HAP-1 (cell line): ENCODE measurements at places on chromosomes 7 and 10.

- no peak for DNase-seq
Observed at GRCh38 chr7:12796397-12797127, 109.1 kb downstream of the ARL4A start.

GRCh38 chr10:77890097-77890496 is 36.5 kb downstream of the DLG5 start:
- no peak for DNase-seq

DNA sequence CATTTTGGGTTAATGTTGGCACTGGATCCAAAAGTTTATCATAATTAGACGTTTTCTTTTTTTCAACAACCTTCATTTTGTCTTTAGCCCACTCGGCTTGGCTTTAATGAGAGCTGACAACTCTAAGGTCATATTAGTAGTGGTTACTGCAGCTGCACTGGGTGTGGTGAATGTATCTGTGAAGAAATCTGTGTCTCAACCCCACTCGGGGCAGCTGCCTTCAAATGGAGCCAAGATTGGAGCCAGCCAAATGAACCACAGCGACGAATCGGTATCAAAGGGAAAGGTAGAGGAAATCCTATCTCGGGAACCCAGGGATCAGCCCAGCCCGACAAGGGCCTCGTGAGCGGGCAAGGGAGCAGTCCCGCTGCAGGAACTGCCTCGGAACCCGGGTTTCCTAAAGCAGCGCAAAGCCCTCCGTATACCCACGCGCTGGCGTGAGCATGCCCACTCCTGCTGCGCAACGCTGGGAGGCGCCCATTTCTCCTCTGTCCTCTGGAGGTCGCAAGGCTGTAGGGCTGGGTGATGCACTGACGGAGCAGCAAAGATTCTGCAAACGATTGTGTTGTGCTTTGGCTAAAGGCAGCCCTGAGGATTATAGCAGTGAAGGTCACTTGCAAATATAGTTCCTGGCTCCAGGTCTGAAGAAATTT is 98.7 kb upstream of the MBL2 start:
- DNase-seq, result no peak

- no peak for DNase-seq
Observed at GRCh38 chr7:11749629-11750028, 82.4 kb downstream of the THSD7A start.

- no peak for DNase-seq
Observed at GRCh38 chr7:95365151-95365550, 31.0 kb downstream of the PON3 start.

GRCh38 chr7:44853391-44853790 is 5.5 kb upstream of the H2AZ2 start:
- no peak for DNase-seq

- no peak for DNase-seq
Observed at GRCh38 chr10:100679327-100679726, 66.1 kb upstream of the PAX2 start.

DNA sequence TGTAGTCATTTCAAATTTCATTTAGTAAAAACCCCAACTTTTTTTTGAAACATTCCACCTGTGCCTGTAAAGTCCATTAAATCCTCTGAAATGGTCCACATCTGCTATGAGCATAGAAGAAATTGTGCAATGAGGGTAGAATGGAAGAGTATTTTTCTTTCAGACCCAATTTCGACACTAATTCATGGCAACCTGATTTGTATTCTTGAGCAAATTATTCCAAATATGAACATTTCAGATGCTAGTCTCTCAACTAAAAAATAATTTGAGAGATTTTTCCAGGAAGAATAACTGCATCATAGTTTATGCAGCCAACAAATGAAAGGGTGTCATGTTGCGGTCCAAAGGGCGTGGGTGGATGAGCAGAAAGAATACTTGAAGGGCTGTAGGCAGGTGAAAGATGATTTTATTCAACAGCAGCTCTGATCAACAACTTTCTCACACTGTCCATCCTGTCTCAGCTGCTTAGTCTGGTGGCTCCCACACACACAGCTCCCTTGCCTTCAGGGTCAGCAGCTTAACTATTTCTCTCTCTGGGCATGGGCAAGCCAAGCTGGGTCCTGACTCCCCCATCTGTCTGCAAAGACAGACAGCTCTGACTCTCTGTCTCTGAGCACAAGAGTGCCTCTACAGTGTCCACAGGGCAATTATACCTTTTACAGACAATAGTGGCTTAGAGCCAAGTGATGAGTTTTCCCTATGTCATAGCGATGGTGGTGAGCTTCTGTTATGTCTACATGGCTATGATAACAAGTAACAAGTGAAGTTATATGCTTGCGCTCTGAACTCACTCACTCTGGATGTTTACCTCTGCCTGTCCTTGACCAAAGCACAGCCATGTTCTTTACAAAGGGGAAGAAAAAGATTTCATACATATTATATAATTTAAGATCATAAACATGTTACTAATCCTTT is 11.5 kb downstream of the STEAP2 start:
- no peak for DNase-seq

DNA sequence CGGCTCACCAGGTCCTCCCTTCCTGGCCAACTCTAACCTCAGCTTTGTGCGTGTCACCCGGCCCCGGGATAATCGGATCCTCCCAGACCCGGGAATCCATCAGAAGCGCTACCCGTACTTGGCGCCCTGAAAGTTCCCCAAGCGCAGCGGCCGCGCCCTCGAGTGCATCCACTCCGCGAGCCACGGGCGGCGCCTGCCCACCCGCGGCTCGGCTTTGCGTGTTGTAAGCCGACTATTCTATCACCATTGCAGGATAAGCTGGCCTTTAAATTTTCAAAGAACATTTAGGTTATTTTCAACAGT is 35.7 kb upstream of the EBLN1 start:
- no peak for DNase-seq

DNA sequence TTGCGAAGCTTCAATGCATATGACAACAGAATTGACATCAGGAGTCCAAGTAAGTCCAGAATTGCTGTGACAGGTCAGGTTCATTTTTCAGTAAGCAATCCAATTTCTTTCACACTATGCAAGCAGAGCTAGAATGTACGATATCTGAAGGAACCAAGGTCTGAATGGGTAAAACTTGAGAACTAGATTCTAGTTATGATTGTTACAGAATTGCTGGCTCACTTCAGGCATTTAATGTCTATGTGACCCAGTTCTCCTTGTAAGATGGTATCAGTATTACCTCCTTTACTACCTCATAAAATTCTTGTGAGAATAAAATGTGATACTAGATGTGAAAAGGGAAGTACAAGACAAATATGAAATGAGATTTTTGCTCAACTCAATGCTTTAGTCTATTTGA is 159.6 kb downstream of the GPR158 start:
- no peak for DNase-seq

- no peak for DNase-seq
Observed at GRCh38 chr10:84117686-84118394, 21.5 kb upstream of the GHITM start.

DNA sequence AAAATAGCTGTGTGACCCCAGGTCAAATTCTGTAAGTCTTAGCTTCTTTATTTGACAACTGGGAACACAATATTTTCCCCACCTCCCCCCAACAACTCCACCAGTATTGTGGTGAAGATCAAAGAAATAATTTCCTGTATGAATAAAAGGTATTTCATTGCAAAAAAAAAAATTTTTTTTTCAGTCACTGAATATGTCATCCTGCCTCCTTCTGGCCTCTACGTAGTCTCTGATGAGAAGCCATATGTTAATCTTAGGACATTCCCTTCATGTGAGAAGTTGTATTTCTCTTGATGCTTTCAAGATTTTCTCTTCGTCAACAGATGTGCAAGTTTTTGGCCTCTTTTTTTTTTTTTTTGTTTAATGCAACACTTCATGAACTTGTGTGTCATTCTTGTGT is 33.0 kb downstream of the ZNF33A start:
- DNase-seq, result no peak

- no peak for DNase-seq
Observed at GRCh38 chr7:101666741-101667140, 37.6 kb upstream of the MYL10 start.

GRCh38 chr7:95391761-95392160 is 4.4 kb downstream of the PON3 start:
- no peak for DNase-seq

GRCh38 chr7:68158686-68159295 is 1162.2 kb downstream of the TYW1 start:
- DNase-seq, result no peak

- no peak for DNase-seq
Observed at GRCh38 chr10:109317746-109318366, 605.5 kb downstream of the XPNPEP1 start.

DNA sequence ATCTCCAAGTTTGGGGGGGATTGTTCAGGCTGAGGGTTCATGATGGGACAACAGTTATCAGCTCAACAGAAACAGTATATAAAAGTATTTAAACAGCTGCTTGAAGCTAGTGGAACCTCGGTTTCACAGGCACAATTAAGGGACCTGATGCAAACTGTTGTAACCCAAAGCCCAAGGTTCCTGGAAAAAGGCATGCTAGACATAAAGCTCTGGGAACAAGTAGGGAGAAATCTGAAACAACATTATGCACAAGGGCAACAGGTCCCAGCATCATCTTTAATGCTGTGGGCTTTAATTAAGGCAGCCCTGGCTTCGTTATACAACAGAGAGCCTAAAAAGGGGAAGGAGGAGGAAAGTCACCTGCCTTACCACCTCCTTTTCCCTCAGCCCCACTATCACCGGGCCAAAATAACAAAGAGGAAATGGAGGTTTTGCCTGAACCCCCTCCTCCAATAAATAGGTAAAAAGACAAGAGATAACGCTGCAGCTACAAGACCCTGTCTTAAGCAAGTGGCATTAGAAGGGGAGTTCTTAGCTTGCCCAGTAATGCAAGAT is 83.2 kb upstream of the GPR22 start:
- DNase-seq, result no peak

DNA sequence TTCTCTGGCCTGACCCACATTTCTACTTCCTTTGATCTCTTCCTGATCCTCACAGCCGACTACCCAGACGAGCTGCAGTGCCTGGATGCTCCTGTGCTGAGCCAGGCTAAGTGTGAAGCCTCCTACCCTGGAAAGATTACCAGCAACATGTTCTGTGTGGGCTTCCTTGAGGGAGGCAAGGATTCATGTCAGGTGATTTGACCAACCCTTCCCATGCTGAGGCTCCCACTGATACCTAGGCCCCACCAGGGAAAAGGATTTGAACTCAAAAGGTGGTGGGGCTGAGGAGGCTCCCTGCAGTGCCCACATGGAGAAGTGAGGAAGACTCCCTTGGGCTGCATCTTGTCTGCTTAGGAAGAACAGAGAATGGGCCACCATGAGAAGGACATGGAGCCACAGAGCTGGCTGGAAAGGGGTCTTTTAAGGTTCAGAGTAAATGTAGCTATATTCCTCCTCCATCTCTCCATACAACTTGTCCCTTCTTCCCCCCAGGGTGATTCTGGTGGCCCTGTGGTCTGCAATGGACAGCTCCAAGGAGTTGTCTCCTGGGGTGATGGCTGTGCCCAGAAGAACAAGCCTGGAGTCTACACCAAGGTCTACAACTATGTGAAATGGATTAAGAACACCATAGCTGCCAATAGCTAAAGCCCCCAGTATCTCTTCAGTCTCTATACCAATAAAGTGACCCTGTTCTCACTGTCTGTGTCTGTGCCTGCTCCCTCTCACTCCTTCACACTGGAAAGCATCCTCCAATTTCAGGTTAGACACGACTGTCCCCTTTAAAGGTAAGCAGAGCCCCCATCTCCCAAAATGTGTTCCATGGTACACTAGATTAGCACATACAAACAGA is 3.3 kb downstream of the PRSS1 start:
- DNase-seq, result no peak

- DNase-seq, result no peak
Observed at GRCh38 chr7:9835199-9835598, 1138.5 kb upstream of the PHF14 start.

- DNase-seq, result no peak
Observed at GRCh38 chr7:106770191-106770590, 94.9 kb upstream of the PIK3CG start.

DNA sequence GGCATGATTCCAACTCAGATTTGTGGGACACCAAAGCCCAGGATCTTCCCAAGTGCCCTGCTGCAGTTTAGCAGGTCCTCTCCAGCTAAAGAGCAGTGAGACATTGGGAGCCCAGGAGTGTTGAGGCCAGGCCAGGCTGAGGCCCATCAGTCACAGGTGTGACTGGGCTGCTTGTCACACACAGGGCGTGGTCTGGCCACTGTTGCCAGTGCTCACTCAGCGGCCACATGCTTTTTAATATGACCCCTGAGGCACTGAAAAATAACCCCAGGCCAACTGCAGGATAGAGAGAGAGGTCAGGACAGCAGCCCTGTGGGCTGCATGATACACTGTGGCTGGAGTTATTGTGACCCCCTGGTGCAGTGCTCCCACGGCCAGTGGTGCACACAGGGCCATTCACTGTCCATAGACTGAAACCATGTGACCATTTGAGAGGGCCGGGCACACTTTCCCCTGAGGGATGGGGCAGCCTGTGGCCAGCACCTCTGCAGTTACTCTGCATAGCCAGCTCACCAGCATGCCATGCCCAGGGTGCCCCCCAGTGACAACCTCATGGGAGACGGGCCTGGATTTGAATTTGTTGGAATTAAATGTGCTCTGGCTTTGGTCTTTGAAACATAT is 4.2 kb downstream of the GDF2 start:
- no peak for DNase-seq

DNA sequence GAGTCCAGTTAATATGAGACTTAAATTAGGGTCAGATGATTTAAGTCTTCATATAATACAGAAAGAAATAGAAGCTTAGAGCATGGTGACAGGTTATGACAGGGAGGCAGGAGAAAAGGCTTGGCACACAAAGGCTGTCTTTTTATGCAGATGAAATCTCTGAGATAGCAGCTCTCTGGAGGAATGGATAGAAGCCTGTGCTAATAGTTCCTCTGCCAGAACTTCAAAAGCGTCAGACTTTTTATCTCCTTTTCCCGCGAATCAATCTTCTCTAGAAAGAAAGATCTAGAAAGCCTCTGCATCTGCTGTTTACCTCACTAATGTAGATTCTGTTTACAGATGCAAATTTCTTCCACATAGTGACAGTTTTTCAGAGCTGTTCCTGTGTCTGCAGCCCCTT is 1106.2 kb downstream of the XPNPEP1 start:
- DNase-seq, result no peak

GRCh38 chr7:124071843-124072242 is 39.0 kb upstream of the TMEM229A start:
- peak; percentile 46 for DNase-seq

GRCh38 chr10:109937460-109938065 is 14.3 kb upstream of the XPNPEP1 start:
- DNase-seq, result no peak

DNA sequence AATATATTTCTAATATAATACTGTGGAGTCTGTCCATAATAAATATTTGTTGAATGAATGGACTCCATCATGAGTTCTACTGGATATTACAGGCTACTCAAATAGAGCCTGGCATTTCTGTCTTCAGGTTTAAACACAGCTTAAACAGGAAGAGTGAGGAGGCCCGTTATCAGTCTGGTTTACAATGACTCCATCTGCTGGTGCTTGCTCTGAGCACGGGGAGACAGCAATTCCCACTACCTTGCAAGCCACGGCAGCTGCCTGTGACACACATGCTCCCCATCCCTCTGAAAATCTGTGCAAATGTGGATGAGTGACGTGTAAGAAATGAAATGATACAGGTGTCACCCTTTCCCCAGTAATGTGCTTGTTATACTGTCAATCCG is 293.5 kb upstream of the IMMP2L start:
- DNase-seq, result no peak

DNA sequence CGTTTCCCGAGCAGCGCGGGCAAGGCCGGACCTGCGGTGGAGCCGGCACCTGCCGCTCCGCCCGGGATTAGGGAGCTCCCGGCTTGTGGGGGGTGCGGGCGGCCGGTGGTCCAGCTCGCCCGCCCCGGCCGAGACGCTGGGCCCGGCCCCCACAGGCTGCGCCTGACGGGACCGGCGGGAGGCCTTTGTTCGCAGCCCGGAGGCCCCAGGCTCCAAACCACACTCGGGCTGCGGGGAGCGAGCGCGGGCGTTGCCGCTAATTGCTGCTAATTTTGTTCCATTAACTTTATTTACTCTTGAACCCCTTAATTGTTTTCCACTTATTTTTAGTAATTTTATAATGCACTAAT is 9.6 kb downstream of the UNCX start:
- DNase-seq, result no peak
